Psoas muscle (tissue), 8 donors: ENCODE measurements at places on chromosomes 12 and 14. TPM values are rescaled to one million over a fixed set of nuclear protein-coding genes. Genes with fewer than 3 reads are reported as not detected.

GRCh38 chr14:65981192-65981843 is 504.9 kb upstream of the CCDC196 start:
- no peak for DNase-seq

Gene C12orf76
- polyA plus RNA-seq = 7.4 TPM

DNA sequence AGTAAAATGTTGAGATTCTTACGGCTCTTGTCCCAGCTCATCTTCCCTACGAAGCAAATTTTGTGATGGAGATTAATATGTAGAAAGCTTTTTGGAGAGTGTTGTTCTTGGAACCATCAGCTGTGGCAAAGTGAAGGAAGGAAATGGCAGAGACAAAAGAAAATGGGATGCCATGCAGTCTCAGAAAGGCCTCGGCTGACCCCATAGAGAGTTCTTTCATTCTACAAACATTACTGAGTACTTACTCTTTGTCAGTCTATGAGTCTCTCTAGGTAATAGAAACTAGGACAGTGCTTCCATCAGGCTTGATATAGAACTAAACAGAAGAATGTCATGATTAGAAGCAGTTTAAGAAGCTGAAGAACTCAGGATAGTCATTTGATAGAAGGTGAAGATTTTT is 134.1 kb downstream of the PLEKHA5 start:
- DNase-seq = no peak

- no peak for DNase-seq
These were observed 614.3 kb upstream of the MDGA2 start for GRCh38 chr14:48289701-48290100.

- no peak for DNase-seq
These were observed 101.3 kb downstream of the TMX1 start for GRCh38 chr14:51341338-51341737.

Gene OTOGL
- 0.07 TPM for polyA plus RNA-seq
